Sigmoid colon (tissue), 7 donors: ENCODE measurements at places on chromosomes 3 and 15. TPM values are rescaled to one million over a fixed set of nuclear protein-coding genes. Genes with fewer than 3 reads are reported as not detected.

DNA sequence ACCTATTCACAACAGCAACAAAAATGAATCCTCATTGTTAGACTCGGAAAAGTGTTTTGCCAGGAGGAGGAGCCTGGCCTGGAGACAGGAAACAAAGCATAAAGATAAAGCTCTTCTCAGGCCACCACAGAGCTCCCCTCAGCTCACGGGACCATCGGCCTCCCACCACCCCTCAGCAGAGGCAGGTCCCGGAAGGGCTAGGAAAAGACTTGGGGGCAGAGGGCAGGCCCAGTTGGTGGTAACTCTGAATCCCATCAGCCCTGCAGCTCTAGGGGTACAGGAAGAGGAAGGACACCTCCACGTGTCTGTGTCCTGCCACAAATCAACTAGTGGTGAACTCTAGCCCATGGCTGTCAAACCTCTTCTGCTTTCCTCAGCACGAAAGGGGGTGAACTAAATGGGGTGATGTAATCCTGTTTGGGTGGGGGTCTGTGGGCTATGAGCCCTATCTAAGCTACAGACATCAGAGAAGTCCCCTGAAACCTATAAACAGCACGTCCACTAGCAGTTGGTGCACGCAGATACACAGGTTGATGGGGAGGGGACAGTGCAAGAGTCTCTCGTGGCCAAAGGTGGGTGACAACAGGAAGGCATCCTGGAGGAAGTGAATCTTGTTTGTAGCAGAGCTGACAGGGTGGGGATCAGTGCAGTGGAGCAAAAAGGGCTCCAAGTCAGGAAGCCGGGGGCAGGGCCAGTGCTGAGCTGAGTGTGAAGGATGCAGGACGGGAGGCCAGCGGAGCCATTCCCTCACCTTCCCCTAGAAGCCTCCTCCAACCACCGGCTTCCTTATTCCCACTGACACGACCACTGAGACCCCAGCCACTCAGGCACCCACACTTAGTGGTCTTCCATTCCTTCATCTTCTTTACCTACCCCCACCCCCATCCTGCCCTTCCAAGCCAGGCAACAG, 111.1 kb upstream of the HACD2 start:
- H3K4me1 ChIP-seq, result peaks cover 57% of the 10 kb centered on the region
- H3K27me3 ChIP-seq, result no peaks in the 10 kb centered on the region
- H3K36me3 ChIP-seq, result peaks cover 8% of the 10 kb centered on the region
- H3K4me3 ChIP-seq, result peak overlapping the region; percentile 81

DNA sequence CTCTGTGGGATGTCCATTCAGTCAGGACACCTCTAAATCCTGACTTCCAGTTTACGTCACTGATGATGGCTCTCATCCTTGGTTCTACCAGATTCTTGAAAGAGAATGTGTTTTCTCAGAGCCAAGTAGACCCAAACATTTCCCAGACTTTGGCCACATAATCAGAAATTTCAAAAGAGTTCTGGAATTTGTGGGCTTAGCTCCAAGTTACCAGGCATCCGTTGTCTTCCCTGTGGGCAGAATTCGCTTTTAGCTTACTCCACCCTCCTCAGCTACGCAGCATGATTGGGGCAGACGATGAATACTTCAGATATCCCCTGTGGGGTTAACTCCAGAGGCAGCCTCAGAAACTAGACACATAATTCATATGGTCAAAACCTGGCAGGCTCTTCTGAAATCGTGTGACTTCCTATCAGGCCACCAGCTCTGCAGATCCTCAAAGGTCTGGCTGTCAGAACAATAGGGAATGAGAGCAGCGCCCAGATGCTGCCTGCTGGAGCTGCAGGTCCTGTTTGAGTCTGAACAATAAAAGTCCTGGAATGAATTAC, 30.6 kb downstream of the CRTC3 start:
- peak overlapping the region; percentile 77 for H3K27ac ChIP-seq
- H3K27me3 ChIP-seq, result no peaks in the 10 kb centered on the region
- peaks cover 84% of the 10 kb centered on the region for H3K4me1 ChIP-seq
- H3K4me3 ChIP-seq, result no peak overlapping the region
- peak; percentile 89 for DNase-seq
- no peaks in the 10 kb centered on the region for H3K36me3 ChIP-seq

GRCh38 chr15:39685999-39686613, 96.5 kb downstream of the FSIP1 start:
- no peak overlapping the region for H3K4me3 ChIP-seq
- DNase-seq, result no peak
- H3K27me3 ChIP-seq, result no peaks in the 10 kb centered on the region
- peaks cover 18% of the 10 kb centered on the region for H3K4me1 ChIP-seq
- H3K27ac ChIP-seq, result no peak overlapping the region

DNA sequence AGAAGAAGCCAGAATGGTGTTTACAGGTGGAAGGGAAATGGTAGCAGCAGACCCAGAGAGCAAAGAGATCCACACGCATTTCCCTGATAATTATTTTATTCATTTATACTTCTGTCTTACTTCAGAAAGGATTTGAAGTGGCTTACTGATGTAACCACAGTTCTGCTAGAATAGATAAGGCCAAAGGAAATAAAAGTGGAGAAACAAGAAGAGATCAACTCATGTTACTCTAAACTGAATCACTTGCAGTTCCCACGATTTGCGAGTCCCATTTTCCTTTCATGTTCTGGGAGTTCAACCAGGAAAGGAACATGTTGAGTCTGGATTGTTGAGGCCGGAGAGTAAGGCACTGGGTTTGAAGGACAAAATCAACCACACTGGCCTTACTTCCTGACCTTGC, 151.8 kb downstream of the MYRIP start:
- no peaks in the 10 kb centered on the region for H3K36me3 ChIP-seq
- H3K27me3 ChIP-seq, result no peaks in the 10 kb centered on the region
- peaks cover 34% of the 10 kb centered on the region for H3K4me1 ChIP-seq
- no peak for DNase-seq

- H3K27ac ChIP-seq, result peak overlapping the region; percentile 67
- peaks cover 9% of the 10 kb centered on the region for H3K4me1 ChIP-seq
- no peaks in the 10 kb centered on the region for H3K36me3 ChIP-seq
- H3K27me3 ChIP-seq, result peaks cover 4% of the 10 kb centered on the region
- peak; percentile 72 for DNase-seq
Observed at GRCh38 chr3:126212620-126213378, 32.4 kb upstream of the ALDH1L1 start.

DNA sequence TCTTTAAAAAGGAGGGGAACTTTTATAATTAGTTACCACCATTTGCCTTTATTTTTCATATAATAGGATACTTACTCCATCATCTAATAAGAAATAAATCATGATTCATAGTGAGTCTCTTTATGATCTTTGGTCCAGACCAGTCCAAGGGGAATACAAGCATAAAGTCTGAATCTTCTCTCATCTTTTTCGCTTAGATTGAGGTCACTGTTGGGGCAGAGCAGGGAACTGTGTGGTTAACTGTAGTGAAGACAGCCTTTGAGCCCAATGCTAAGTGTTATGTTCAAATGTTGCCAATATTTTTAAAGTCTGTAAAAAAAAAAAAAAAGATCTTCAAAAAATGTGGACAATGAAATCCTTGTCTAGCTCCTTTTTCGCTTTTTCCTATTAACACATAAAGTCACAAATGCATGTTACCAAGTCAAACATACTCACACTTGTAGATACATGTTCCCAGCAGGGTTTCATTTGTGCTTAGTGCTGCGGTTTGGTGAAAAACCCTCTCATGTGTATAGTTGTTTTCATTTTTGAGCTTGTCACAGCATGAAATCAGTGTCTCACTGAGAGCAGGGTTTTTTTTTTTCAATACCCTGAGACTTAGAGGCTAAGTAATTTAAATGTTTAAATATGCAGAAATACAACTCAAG, 72.1 kb downstream of the EPHA3 start:
- DNase-seq, result no peak
- H3K27me3 ChIP-seq, result no peaks in the 10 kb centered on the region
- H3K4me3 ChIP-seq, result no peak overlapping the region
- H3K27ac ChIP-seq, result no peak overlapping the region

GRCh38 chr3:84984429-84984828, 25.6 kb downstream of the CADM2 start:
- H3K36me3 ChIP-seq, result no peaks in the 10 kb centered on the region
- no peaks in the 10 kb centered on the region for H3K4me1 ChIP-seq
- H3K27me3 ChIP-seq, result no peaks in the 10 kb centered on the region

DNA sequence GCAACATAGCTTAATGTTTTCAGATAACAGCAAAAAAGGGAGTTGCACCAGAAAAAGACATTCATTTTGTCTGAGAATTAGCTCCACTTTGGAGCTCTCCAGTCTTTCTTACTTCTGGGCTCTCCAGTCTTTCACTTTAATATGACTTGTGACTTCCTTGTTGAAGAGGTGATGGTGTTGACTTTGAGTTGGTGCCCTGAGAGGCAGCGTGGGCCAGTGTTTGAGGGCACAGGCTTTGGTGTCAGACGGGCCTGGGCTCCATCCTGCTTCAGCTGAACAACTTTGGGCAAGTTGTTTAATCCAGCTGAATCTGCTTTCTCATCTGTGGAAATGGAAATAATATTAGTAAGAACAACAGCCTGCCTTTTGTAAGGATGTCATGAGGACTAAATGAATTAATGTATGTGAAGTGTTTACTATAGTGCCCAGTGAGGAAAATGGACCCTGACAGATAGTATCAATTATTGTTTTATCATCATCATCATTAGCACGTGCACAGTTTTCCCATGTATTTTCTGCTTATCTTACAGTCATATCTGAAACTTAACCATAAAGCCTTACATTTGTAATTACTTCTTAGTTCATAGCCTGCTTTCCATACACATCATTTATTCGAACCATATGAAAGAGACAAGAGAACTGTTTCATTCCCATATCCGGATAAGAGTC, 108.4 kb downstream of the PDE8A start:
- H3K36me3 ChIP-seq, result no peaks in the 10 kb centered on the region
- no peaks in the 10 kb centered on the region for H3K4me1 ChIP-seq
- H3K4me3 ChIP-seq, result no peak overlapping the region
- no peaks in the 10 kb centered on the region for H3K27me3 ChIP-seq

DNA sequence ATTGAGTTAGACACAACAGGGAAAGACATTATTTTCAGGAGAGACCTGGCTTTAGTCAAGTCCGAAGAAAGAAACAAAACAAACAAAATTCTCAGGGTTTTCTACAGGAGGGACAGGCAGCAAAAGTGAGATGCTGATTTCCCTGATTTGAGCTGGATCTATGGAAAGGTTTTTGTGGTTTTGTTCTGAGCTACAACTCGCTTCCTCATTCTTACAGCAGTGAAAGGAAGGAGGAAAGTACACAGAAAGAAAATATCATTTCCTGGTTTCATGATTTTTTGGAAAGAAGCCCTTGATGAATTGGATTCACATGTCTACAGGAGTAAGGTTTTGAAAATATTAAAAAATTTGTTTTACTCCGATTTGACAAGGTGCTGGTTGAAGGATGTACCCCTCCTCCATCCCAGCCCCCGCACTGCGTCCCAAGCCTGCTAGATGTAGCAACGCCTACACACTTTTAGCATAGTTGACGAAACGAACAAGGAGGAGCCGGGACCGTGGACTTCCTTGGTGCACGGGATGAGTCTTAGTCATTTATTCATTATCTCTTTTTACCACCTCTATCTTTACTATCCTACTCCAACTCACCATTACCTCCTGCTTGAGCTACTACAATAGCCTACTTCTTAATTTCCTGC, 10.8 kb downstream of the PRICKLE2 start:
- H3K27ac ChIP-seq, result peak overlapping the region; percentile 87
- DNase-seq, result peak; percentile 79
- peaks cover 90% of the 10 kb centered on the region for H3K4me1 ChIP-seq
- no peaks in the 10 kb centered on the region for H3K36me3 ChIP-seq
- no peaks in the 10 kb centered on the region for H3K27me3 ChIP-seq

GRCh38 chr3:37041546-37042195, 48.4 kb downstream of the MLH1 start:
- H3K4me3 ChIP-seq, result no peak overlapping the region
- peak overlapping the region; percentile 32 for H3K27ac ChIP-seq
- no peaks in the 10 kb centered on the region for H3K27me3 ChIP-seq
- H3K4me1 ChIP-seq, result peaks cover 19% of the 10 kb centered on the region

- no peak overlapping the region for H3K4me3 ChIP-seq
- H3K27me3 ChIP-seq, result no peaks in the 10 kb centered on the region
- peaks cover 14% of the 10 kb centered on the region for H3K4me1 ChIP-seq
- H3K36me3 ChIP-seq, result no peaks in the 10 kb centered on the region
- DNase-seq, result no peak
- H3K27ac ChIP-seq, result no peak overlapping the region
Observed at GRCh38 chr3:141227752-141228151, 3.9 kb upstream of the PXYLP1 start.

DNA sequence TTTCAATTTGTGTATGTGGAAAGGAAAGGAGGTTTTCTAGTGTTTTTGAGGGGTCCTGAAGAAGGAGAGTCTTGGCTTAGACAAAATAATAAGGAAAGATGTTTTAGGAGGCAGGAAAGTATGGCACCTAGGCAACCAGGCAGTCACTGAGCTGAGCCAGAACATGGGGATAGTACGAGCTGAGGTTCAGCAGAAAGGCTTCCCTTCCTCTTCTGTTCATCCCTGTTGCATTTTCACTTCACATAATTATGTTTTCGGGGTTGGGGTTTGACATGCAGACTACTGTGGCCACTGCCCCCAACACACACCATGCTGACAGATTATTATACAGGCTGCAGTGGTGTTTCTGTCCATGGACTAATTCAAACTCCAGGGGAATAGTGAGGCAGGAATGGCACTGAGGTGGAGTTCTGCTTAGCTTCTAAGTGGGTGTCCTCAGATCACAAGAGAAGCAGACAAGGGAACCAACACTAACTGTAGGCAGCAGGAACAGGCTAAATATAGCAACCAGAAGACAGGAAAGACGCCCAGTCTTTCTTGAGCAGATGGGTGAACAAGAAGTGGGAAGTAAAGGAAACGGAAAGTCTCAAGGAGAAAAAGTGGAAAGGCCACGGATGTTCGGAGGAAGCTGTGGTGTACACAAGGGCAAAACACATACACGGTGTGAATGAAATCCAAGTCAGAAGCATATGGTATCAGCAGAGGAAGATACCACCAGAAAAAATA, 305.8 kb downstream of the PLCL2 start:
- H3K36me3 ChIP-seq, result no peaks in the 10 kb centered on the region
- no peak overlapping the region for H3K4me3 ChIP-seq
- H3K27me3 ChIP-seq, result no peaks in the 10 kb centered on the region
- no peaks in the 10 kb centered on the region for H3K4me1 ChIP-seq

- peak; percentile 46 for DNase-seq
- peaks cover 6% of the 10 kb centered on the region for H3K27me3 ChIP-seq
- H3K4me3 ChIP-seq, result no peak overlapping the region
- no peaks in the 10 kb centered on the region for H3K36me3 ChIP-seq
Observed at GRCh38 chr15:42079401-42079908, 14.9 kb downstream of the PLA2G4D start.

GRCh38 chr15:31278061-31278445, 48.6 kb upstream of the KLF13 start:
- DNase-seq, result peak; percentile 37
- no peak overlapping the region for H3K27ac ChIP-seq
- H3K36me3 ChIP-seq, result no peaks in the 10 kb centered on the region
- H3K27me3 ChIP-seq, result no peaks in the 10 kb centered on the region
- no peaks in the 10 kb centered on the region for H3K4me1 ChIP-seq

GRCh38 chr15:88802991-88803240, 320 bp upstream of the ACAN start:
- no peak overlapping the region for H3K27ac ChIP-seq
- H3K36me3 ChIP-seq, result no peaks in the 10 kb centered on the region
- no peak overlapping the region for H3K4me3 ChIP-seq

- H3K4me3 ChIP-seq, result no peak overlapping the region
- no peaks in the 10 kb centered on the region for H3K27me3 ChIP-seq
- H3K4me1 ChIP-seq, result peaks cover 12% of the 10 kb centered on the region
- no peak overlapping the region for H3K27ac ChIP-seq
- no peak for DNase-seq
Observed at GRCh38 chr3:38349684-38350359, 3.2 kb downstream of the XYLB start.

SLC12A1 gene
- not detected for polyA plus RNA-seq

CAV3 gene
- 0.06 TPM for polyA plus RNA-seq

USP50 gene
- not detected for polyA plus RNA-seq

CPLX3 gene
- not detected for polyA plus RNA-seq

RYR3 gene
- 0.60 TPM for polyA plus RNA-seq

ZNF774 gene
- 1.4 TPM for polyA plus RNA-seq

OIP5 gene
- polyA plus RNA-seq, result 1.8 TPM

GOLGA6L4 gene
- 1.4 TPM for polyA plus RNA-seq

C3orf33 gene
- polyA plus RNA-seq, result 2.3 TPM
